Activated CD8-positive, alpha-beta memory T cell treated with anti-CD3 and anti-CD28 coated beads, Interleukin-2, amount 50 U/mL, for 4 hours (primary cell): ENCODE measurements at places on chromosomes 5 and 9.
A peak's percentile ranks its signal among the peaks of the same experiment; 100 is the strongest.

GRCh38 chr5:141512390-141512910 lies 23.6 kb downstream of the PCDHGC5 start:
- DNase-seq = peak; percentile 85

- DNase-seq = no peak
These were observed 14.2 kb downstream of the SLIT3 start for GRCh38 chr5:169286572-169287300.

GRCh38 chr5:132006331-132007120 lies 4.9 kb downstream of the ACSL6 start:
- DNase-seq = no peak

- no peak for DNase-seq
These were observed 35.1 kb upstream of the TMEM252 start for GRCh38 chr9:68575817-68576216.

GRCh38 chr9:32395510-32396216 lies 11.2 kb downstream of the ACO1 start:
- no peak for DNase-seq

DNA sequence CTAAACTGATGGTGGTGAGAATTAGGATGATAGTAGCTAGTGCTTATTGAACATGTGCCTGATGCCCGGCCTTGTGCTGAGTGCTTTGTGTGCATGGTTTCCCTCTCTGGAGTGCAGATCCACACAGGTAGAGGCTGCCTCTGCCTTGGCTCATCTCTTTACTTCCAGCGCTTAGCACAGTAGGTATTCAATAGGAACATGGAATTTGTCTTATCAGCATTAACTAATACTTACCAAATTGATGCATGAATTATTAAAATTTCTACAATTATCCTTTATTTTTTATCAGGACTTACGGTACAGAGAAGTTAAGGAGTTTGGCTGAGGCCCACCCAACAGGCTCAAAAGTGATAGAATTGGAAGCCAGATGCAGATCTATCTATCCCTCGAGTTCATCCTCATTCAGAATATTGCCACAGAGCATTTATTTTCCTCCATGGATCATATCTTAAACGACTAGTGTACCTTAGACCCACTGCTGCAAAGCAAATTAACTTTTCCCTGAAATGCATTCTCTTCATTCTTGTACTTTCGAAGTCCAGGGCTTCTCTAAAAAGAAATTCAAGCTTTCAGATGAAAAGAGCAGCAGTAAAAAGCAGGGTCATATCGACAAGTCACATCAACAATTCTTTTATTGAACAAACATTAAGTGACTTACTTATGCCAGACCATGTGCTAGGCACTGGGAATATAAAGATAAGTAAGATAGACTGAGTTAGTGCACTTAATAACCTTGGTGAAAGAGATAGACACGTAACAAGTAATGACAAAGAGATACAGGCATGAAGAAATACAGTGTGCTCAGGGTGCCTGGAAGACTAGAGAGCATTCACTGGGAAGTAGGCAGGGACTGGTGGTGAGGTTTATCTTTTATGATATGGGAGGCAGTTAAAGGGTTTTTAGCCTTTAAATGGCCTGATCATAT lies 290.0 kb downstream of the ARRDC3 start:
- DNase-seq = no peak

GRCh38 chr9:125544988-125545651 lies 161.9 kb downstream of the MAPKAP1 start:
- no peak for DNase-seq

DNA sequence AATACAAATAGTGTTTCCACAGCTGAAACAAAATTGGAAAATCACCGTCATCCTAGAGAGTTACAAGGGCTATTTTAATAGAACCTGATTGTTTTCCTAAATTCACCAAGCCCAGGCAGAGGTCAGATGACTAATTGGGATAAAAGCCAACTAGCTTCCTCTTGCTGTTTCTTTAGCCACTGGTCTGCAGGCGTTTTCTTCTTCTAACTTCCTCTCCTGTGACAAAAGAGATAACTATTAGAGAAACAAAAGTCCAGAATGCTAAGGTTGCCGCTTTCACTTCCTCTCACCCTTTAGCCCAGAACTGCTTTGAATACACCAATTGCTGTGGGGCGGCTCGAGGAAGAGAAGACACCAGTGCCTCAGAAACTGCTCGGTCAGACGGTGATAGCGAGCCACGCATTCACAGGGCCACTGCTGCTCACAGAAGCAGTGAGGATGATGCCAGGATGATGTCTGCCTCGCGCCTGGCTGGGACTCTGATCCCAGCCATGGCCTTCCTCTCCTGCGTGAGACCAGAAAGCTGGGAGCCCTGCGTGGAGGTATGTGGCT lies at the start of gene TLR4:
Gene TLR4, plus strand, starts transcription at position 380 of the 552 bp plus-strand sequence. Its CDS starts 70 bp downstream, at position 450.
- DNase-seq = no peak

GRCh38 chr9:27518006-27518405 lies 6.1 kb upstream of the IFNK start:
- DNase-seq = no peak

GRCh38 chr9:69980591-69980990 lies 63.1 kb upstream of the MAMDC2 start:
- DNase-seq = no peak

- no peak for DNase-seq
These were observed 1896.9 kb upstream of the CDH6 start for GRCh38 chr5:29296548-29296947.

- no peak for DNase-seq
These were observed 75.2 kb upstream of the MPDZ start for GRCh38 chr9:13354733-13355132.

- peak; percentile 65 for DNase-seq
These were observed 65.3 kb downstream of the RXRA start for GRCh38 chr9:134391319-134392231.
